ENCODE measurements at places on chromosomes 6 and 20.
A peak's percentile ranks its signal among the peaks of the same experiment; 100 is the strongest.

- DNase-seq = peak; percentile 47
Measured at GRCh38 chr6:150169609-150170008, 26.8 kb downstream of the PPP1R14C start.

- no peak for DNase-seq
Measured at GRCh38 chr6:109457562-109457996, 2.0 kb upstream of the MICAL1 start.

DNA sequence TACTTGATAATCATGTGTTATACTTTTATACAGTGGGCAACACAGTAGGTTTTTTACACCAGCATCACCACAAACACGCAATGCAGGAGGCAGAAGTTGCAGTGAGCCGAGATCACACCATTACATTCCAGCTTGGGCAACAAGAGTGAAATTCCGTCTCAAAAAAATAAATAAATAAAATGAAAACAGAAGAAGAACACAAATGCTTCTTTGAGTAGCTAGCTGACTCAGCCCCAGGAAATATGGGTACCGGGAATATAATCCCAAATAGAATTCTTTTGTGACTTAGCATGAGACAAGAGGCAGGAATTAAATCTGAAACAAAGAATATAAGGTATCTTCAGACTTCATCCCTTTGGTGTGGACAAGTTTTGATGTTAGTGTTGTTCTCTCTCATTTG is 164.2 kb upstream of the ATXN1 start:
- DNase-seq = no peak

DNA sequence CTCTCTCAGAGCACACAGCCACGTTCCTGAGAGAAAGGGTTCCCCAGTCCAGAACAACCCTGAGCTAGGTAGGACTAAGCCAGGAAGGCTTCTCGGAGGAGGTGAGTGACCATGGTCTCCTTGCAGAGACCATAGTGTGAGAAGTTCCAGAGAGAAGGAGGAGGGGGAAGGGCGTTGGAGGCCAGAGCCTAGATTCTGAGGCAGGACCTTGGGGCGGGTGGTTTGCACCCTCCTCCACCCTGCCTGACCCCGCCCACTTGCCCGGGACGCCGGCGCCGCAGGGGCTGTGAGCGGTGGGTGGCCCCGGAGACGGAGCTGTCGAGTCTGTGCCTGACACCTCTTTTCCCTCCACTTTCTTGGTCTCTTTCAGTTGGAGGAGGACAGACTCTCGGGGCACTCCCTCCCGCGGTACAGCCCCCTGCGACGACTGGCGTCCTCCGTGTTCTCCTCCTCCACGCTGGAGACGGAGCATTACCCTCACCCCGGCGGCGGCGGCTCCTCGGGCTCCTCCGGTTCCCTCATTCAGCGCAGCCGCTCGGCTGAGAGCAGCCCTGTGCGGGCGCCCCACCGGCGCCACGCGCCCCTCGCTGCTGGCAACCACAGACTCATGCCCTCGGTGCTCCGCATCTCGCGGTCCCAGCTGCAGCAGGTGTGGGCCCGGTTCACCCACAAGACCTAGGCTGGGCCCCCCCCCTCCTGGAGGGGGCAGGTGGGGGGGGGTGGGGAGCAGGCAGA is 26.2 kb downstream of the TTBK1 start:
- DNase-seq = no peak

DNA sequence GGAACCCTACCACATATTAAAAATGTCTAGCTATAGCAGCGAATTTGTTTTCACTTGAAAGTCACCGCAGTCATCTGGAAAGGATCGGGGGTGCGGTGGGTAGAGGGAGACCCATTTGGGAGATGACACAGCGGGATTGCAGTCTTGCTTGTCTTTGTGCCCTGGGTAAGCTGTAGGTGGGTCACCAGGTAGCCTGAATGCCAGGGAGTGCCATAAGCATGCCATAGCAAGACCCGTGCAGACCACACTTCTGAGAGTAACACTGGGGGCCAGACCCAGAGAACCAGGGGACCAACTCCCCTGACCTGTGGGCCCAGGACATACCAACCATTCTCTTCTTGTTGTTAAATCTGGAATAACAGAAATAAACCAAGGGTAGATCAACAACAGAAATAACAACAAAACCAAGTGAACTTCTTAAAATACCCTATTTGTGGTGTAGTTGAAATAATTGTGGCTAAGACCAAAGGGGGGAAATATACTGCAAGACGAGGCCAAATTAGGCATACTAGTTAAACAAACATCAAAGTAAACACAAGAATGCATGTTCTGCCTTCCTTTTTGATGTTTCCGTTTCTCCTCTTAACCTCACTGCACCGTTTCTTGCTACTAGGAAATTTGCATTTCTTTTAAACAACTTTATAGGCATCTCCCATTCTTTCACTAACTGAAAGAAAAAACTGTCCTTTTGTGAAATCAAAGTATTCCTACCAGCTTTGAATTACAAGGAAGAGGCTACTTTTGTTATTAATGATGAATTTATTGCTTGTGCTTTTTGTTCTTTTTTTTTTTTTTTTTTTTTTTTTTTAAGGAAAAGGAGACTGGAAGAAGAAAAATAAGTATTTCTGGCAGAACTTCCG is 128.2 kb downstream of the SASH1 start:
- no peak for DNase-seq

Data from fibroblast of skin of left biceps (primary cell).